ENCODE measurements at places on chromosomes 13 and 19. TPM values are rescaled to one million over a fixed set of nuclear protein-coding genes. Genes with fewer than 3 reads are reported as not detected.
A peak's percentile ranks its signal among the peaks of the same experiment; 100 is the strongest.

- no peak overlapping the region for H3K4me3 ChIP-seq
- DNase-seq: no peak
- no peak overlapping the region for H3K27ac ChIP-seq
- H3K4me1 ChIP-seq: peaks cover 6% of the 10 kb centered on the region
- no peaks in the 10 kb centered on the region for H3K27me3 ChIP-seq
Measured at GRCh38 chr13:29934531-29935308, 84.3 kb upstream of the UBL3 start.

DNA sequence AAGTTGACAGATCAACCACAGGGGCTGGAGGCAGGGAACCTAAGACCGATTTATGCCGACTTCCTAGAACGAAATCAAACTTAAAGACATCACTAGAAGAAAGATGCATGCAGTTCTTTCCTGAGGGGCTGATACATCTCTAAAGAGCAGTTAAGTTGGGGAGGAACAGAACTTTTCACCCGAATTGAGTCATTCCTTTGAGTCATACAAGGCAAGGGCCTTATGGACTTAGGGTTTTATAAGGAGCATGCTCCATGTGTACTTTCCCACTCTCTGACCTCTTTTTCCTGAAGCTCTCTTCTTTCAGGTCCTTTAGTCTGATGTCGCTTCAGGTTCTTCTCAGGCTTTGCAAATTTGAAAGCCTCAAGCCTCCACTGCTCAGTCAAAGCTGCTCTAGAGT is 7.9 kb upstream of the FBXL3 start:
- DNase-seq: no peak
- no peak overlapping the region for H3K27ac ChIP-seq
- H3K27me3 ChIP-seq: no peaks in the 10 kb centered on the region
- H3K4me1 ChIP-seq: no peaks in the 10 kb centered on the region
- no peaks in the 10 kb centered on the region for H3K36me3 ChIP-seq

- H3K4me1 ChIP-seq: peaks cover 11% of the 10 kb centered on the region
- H3K27me3 ChIP-seq: no peaks in the 10 kb centered on the region
- DNase-seq: no peak
- no peaks in the 10 kb centered on the region for H3K36me3 ChIP-seq
- H3K4me3 ChIP-seq: no peak overlapping the region
Measured at GRCh38 chr13:96431044-96431581, 341.2 kb downstream of the HS6ST3 start.

DNA sequence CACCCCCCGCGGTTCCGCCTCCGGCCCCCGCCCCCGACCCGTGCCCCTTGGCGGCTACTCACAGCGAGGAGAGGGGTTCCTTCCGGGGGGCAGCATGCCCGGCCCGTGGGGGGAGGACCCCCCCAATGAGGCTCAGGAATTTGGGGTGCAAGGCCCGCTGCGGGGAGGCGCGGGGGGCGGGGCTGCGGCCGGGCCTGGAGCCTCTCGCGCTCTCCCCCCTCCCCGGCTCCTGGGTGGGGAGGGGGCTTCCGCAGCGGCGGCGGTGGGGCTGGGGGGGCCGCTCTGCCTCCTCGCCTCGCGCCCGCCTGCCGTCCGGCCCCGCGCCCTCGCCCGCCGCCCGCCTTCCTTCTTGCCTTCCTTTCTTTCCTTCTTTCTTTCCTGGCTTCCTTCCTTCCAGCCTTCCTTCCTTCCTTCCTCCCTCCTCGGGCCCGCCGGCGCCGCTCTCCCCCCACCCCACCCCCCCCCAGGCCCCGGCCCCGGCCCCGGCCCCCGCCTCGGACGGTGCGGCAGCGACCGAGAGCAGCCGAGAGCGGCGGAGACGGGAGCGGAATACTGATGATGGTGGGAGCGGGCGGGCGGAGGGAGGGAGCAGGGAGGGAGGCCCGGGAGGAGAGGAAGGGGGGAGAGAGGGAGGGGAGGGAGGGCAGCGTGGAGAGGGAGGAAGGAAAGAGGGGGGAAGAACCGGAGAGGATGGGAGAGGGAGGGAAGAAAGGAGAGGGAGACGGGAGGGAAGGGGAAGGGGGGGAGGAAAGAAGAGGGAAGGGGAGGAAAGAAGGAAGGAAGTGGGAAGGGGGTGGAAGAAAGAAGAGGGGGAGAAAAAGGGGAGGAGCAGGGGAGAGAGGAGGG is at the start of gene LRRC4B:
Gene LRRC4B (minus strand): TSS at position 554 of the 846 bp plus-strand sequence. CDS start 19,597 bp downstream, outside the sequence.
- H3K4me3 ChIP-seq: peak within 1 kb of the TSS; percentile 16
- H3K36me3 ChIP-seq: no peaks in the 10 kb centered on the region
- no peaks in the 10 kb centered on the region for H3K4me1 ChIP-seq
- H3K27me3 ChIP-seq: peaks cover 53% of the 10 kb centered on the region
- DNase-seq: no peak

- no peaks in the 10 kb centered on the region for H3K4me1 ChIP-seq
- DNase-seq: no peak
- H3K27ac ChIP-seq: no peak overlapping the region
- peaks cover 74% of the 10 kb centered on the region for H3K36me3 ChIP-seq
- H3K4me3 ChIP-seq: no peak overlapping the region
- H3K27me3 ChIP-seq: no peaks in the 10 kb centered on the region
Measured at GRCh38 chr19:8811315-8812172, 20.6 kb downstream of the ZNF558 start.

GRCh38 chr13:88622362-88622973 is 951.3 kb downstream of the SLITRK5 start:
- H3K36me3 ChIP-seq: no peaks in the 10 kb centered on the region
- no peak overlapping the region for H3K27ac ChIP-seq
- H3K4me3 ChIP-seq: no peak overlapping the region
- H3K27me3 ChIP-seq: no peaks in the 10 kb centered on the region
- no peak for DNase-seq

DNA sequence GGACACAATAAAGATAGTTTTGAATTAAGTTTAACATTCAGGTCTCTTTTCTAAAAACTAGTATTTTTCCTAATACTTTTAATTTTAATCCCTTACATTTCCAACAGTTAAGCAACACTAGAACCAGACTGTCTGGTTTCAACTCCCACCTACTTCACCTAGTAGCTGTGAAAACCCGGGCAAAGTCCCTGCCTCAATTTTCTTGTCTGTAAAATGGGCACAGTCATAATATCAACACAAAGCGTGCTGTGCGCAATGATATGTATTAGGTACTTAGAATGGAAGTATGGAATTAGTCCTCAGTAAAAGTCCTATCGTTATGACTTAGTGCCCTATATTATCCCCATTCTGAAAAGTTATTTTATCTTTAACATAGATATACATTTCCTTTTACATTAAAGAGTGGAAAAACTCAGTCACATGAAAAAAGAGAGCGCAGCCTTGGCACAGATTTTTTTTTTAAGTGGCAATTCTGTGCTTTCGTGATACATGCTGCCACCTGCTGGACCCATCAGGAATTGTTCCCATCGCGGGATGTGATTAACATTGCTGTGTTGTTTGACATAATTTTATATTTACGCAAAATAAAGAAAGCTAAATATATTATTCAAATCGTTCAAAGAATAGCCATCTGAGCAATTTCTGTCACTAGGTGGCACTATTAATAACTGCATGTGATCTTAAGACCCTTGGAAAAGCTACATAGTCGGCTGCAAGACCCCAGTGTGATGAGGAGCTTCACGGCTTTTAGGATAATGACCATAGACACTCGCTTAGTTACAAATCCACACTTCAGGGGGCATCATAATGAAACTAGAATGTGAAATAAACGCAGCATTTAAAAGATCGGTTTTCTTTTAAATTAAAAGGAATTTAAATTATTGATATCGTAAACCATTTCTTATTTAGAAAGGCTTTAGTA is 59.9 kb downstream of the LIG4 start:
- peaks cover 16% of the 10 kb centered on the region for H3K4me1 ChIP-seq
- peak overlapping the region; percentile 93 for H3K27ac ChIP-seq
- no peaks in the 10 kb centered on the region for H3K36me3 ChIP-seq

GRCh38 chr13:97905517-97905916 is 48.0 kb upstream of the IPO5 start:
- H3K27me3 ChIP-seq: peaks cover 5% of the 10 kb centered on the region
- no peak overlapping the region for H3K4me3 ChIP-seq
- no peak overlapping the region for H3K27ac ChIP-seq

DNA sequence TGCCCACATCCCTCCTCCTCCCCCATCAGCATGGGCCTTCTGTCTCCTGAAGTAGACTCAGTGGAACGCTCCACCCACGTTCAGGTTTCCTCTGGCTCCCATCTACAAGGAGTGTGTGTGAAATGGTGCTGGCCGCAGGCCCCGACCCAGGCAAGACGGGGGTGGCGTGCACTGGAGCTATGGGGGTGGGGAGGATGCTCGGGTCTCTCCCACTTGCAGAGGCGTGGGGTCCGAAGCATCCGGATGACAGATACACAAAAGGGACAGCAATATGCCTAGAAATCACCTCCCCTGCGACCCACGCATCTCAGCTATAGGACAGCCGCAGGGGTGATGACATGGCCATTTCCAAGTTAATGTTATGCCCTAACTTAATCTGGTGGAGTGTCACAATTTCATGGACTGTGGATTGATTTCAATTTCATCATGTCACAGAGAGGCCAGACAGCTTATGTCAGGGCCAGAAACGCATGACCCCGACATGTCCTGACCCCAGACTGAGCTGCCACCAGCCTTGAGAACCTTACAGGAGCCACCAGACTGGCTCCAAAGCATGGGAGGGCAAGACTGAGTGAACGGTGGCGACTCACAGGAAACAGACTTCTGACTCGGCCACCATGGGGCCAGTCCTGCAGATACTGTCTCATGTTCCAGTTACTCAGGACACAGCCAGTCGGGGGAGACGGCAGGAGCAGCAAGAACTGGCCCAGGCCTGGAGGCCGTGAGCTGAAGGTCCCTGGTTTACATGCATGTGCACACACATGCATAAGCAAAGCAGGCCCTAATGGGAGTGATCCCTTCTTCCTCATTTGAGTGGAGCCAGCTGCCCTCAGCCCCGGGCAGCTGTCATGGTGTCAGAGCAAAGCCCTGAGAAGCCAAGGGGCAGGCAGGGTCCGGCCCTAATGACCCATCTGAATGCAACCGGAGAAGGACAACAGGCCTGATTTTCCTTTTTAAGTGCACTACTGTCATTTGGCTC is 82.2 kb downstream of the SLC7A1 start:
- no peaks in the 10 kb centered on the region for H3K27me3 ChIP-seq
- peaks cover 38% of the 10 kb centered on the region for H3K36me3 ChIP-seq
- peaks cover 10% of the 10 kb centered on the region for H3K4me1 ChIP-seq
- H3K27ac ChIP-seq: no peak overlapping the region

DNA sequence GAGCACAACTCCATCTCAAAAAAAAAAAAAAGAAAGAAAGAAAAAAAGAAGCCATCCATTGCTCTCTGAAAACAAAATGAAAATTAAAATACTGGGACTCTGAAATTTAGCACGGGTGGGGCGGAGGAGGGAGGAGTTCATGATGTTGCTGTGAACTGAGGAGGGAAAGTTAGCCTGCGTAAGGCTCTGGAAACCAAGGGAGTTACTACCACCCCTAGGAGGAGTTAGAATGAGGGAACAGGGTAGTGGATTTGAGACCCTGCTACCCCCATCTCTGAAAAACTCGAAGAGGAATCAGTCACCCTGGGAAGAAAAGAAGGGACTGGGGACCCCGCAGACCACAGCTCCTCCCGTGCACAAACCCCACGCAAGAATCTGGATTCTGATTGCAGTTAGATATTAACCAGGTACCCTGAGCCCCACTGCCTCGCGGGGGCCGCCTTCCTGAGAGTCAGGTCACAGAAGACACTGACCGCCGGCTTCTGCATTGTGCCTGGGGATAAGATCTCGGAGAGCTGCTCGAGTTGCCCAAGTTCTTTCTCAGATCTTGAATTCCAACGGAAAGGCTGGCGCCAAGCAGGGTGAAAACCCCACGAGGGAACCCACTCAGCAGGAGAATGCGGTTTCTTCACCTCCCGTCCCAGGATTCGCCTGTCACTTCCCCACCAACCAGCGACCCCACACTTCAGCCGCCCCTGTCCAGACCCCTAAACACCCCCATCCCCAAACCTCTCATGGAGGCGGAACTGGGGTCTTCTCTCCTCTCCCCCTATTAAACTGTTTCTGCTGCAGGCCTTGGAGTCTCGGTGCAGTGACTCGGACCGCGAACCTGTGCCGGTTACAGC is 870 bp downstream of the ZNF442 start:
- DNase-seq: no peak
- H3K4me1 ChIP-seq: peaks cover 3% of the 10 kb centered on the region
- H3K27ac ChIP-seq: peak overlapping the region; percentile 82

- H3K27me3 ChIP-seq: no peaks in the 10 kb centered on the region
- H3K27ac ChIP-seq: peak within 1 kb of the TSS; percentile 76
- peak within 1 kb of the TSS; percentile 62 for H3K4me3 ChIP-seq
- H3K4me1 ChIP-seq: peaks cover 6% of the 10 kb centered on the region
- peak; percentile 92 for DNase-seq
- peaks cover 24% of the 10 kb centered on the region for H3K36me3 ChIP-seq
Measured at GRCh38 chr19:51887522-51888498, at the start of gene ZNF577. ZNF577 (minus strand) TSS chr19:51887951; CDS start chr19:51880382, 7,569 bp downstream.

- H3K27ac ChIP-seq: no peak overlapping the region
- H3K4me1 ChIP-seq: peaks cover 15% of the 10 kb centered on the region
- no peaks in the 10 kb centered on the region for H3K36me3 ChIP-seq
- H3K27me3 ChIP-seq: peaks cover 47% of the 10 kb centered on the region
- no peak for DNase-seq
- no peak overlapping the region for H3K4me3 ChIP-seq
Measured at GRCh38 chr19:6532244-6532999, 1.6 kb downstream of the TNFSF9 start.

DNA sequence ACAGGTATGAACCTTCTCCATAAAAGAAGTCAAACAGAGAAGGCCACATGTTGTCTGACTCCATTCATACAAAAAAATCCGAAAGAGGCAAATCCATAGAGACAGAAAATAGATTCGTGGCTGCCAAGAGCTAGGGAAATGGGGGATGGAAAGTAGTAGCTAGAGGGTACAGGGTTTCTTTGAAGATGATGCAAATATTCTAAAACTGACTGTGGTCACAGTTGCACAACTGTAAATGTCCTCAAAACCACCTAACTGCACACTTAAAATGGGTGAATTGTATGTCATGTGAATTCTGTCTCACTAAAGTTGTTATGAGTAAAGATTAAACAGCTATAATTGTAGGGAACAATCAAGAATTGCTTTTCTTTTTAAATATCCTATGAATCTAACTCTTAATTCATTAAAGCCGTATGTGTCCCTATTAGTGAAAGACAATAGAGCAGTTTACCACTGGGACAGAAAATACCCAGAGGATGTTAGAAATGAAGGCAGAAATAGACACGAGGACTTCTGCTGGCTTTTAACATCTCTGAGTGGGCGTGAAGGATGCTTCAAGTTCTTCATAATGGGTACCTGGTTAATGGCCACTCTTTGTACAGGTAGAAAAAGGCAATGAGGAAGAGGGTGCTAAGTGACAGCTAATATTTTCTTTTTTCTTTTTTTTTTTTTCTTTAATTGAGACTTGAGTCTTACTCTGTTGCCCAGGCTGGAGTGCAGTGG is 21.2 kb downstream of the INSR start:
- H3K27ac ChIP-seq: no peak overlapping the region
- peaks cover 9% of the 10 kb centered on the region for H3K36me3 ChIP-seq
- peaks cover under 1% of the 10 kb centered on the region for H3K4me1 ChIP-seq
- no peak for DNase-seq

- no peaks in the 10 kb centered on the region for H3K27me3 ChIP-seq
- H3K27ac ChIP-seq: no peak overlapping the region
- no peaks in the 10 kb centered on the region for H3K4me1 ChIP-seq
- no peak overlapping the region for H3K4me3 ChIP-seq
- H3K36me3 ChIP-seq: no peaks in the 10 kb centered on the region
- no peak for DNase-seq
Measured at GRCh38 chr13:24385902-24386301, 76.5 kb downstream of the C1QTNF9 start.

The TNFSF9 gene
- 0.19 TPM for polyA plus RNA-seq

The LILRB3 gene
- polyA plus RNA-seq: 2.9 TPM

The SULT2B1 gene
- polyA plus RNA-seq: 1.0 TPM

The ZNF444 gene
- polyA plus RNA-seq: 36.7 TPM

The RETN gene
- polyA plus RNA-seq: 1.1 TPM

The SLC15A1 gene
- 388 TPM for polyA plus RNA-seq

The SLC7A10 gene
- polyA plus RNA-seq: 20.9 TPM

The CATSPERD gene
- not detected for polyA plus RNA-seq

Data from large intestine (tissue), 12 donors.